ENCODE measurements at places on chromosomes 5 and 9.

DNA sequence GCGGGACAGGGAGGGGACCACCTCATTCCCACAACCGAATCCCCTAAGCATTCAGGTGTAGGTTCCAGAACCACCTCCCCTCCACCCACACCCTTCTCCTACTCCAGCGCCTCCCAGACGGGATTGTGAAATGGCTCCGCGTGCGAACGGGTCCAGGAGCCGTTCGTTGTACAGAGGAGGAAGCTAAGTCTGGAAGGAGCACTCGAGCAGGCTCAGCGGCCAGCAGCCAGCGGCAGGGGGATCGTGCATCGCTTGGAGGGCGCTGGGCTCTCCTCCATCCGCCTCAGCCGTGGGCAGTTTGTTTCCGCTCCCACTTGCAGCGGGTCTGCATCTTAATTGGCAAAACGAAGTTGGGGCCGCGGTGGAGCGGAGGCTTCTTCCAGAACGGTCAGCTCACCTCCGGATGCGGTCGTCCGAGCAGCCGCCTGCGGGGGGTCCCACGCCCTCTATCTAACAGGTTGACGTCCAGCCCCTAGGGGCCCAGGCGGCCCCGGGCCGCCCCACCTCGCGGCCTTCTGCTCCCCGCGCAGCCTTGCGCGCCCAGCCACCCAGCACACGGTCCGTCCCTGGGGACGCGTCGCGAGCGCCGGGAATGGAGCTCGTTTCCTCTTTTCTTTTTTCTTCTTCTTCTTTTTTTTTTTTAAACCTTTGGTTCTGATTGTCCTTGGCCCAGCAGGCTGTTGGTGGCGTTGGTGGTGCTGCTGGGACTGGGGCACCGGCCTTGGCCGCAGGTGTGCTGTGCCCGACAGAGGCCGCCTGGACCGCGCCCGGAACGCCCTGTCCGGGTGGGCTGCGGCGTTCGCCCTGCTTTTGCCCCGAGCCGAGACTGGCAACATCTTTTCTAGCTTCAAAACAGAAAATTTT lies 3.9 kb upstream of the BARX1 start:
- no peak for DNase-seq

- DNase-seq, result no peak
Observed at GRCh38 chr5:137174196-137174595, 324.9 kb downstream of the SPOCK1 start.

GRCh38 chr9:37984672-37985611 lies 81.0 kb upstream of the SLC25A51 start:
- DNase-seq, result peak; percentile 45

DNA sequence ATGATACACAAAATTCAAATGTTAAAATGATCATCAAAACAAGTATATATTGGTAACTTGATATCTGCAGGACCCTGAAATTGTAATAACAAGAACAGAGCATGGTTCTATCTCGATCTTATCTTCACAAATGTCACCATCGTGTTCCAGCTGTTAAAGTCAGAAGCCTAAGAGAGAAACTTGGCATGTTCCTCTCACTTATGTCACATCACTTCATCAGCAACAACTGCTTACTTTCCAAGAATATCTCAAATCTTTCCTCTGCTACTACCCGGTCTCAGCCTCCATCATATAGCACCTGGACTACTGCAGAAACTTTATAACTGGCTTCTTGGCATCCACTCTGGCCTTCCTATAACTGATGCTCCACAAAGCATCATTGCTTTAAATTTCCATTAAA lies 84.9 kb downstream of the FBN2 start:
- no peak for DNase-seq

DNA sequence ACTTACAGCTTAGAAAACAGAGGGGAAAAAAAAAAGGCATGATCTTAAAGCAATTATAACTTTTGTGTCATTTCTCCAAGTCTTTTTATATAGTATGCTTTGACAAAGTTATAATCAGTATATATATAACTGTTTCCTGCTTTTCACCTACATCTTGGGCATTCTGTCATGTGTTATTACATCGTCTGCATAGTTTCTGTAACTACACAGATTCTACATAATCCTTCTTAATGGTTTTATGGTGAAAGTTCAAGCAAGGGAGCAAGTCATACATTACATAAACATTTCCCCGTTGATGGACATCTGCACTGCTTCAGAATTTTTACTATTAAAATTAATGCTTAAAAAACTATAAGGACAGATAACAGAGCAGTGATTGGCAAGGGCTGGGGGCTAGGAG lies 12.1 kb downstream of the FEM1C start:
- DNase-seq, result no peak

DNA sequence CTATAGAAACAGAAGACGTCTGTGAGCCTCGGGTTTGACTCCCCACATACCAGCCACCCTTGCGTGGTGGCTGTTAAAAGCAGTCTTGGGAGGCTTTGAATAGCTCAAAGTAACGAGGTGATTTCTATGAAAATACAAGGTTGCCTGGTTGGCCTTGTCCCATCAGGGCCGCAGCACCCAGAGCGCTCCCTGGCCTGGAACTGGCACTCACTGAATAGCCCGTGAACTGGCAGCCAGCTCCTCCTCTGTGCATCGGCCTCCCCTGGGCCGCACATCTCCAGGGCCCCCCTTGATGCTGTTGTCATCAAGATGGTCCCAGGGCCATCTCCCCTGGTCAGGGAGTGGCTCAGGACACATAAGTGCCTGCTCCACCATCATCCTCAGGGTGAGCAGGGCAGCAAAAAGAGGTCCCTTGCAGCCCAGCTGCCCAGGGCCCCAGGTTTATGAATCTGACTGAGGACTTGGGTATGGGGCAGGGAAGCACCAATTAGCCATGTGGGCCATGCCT lies 144.6 kb upstream of the PPP1R26 start:
- DNase-seq, result no peak

GRCh38 chr5:38612851-38613250 lies 56.4 kb upstream of the LIFR start:
- DNase-seq, result no peak

GRCh38 chr9:109017061-109017460 lies 3.8 kb upstream of the CTNNAL1 start:
- no peak for DNase-seq

- no peak for DNase-seq
Observed at GRCh38 chr9:94666364-94667099, 27.2 kb upstream of the FBP1 start.

GRCh38 chr9:138097501-138097991 lies 220.0 kb downstream of the CACNA1B start:
- DNase-seq, result no peak

DNA sequence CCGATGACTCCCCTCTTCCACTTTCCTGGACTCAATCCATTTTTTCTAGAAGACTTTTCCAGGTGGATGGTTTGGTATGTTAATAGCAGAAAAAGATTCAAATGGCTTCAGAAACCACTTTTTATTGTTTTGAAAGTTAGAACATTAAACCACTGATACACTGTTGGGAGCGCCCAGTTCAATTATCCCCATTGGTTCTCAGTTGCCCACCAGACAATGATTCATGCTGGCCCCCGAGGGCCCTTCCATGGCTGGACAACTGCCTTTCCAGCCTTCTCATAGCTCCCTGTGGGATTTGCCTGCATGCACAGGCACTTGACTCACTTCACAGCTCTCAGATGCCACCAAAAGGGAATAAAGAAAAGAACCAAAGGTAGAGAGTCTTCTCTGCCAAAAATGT lies 21.3 kb upstream of the ANKRD34B start:
- DNase-seq, result no peak

DNA sequence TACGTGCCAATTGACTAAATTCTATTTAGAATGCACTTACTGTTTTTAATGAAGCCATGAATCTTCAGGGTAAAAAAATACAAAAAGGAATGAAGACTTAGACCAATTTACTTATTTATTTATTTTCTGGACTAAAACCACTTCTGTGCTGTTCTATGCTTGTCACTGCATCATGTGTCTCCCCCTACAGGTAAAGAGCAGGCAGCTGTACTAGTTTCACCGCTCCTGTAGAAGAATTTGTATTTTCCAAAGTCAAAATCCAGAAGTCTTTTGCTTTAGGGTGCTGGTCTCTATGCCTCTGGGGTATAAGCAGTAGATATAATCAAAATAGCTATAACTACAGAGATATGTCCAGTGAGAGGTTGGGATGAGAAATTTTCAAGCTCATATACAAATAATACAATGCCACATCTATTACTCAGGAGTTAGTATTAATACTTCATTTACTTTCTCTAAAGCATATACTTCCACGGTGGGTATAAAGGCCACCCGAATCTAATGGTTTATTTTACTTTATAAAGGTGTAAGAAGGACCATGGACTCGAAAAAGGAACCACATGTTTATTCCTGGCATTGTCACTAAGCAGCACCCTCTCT lies 591.5 kb downstream of the RAB3C start:
- no peak for DNase-seq

GRCh38 chr5:6117212-6117611 lies 261.1 kb downstream of the MED10 start:
- DNase-seq, result no peak

DNA sequence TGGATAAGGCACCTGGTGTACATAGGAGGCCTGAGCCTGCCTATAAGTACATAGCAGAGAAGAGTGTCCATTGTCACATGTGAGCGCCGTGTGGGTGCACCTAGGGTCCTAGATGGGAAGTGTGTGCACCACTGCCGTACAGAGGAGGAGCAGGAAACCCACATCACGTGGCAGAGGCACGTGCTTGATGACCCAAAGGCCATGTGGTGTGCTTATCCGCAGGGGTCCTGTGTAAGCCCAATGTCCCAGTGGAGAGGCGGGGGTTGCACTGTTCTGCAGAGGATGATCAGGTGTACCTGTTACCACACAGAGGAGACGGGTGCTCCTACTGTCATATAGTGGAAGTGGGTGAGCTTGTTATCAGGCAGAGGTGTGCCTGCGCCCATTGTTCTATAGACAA lies 354.1 kb upstream of the IRX2 start:
- DNase-seq, result no peak

DNA sequence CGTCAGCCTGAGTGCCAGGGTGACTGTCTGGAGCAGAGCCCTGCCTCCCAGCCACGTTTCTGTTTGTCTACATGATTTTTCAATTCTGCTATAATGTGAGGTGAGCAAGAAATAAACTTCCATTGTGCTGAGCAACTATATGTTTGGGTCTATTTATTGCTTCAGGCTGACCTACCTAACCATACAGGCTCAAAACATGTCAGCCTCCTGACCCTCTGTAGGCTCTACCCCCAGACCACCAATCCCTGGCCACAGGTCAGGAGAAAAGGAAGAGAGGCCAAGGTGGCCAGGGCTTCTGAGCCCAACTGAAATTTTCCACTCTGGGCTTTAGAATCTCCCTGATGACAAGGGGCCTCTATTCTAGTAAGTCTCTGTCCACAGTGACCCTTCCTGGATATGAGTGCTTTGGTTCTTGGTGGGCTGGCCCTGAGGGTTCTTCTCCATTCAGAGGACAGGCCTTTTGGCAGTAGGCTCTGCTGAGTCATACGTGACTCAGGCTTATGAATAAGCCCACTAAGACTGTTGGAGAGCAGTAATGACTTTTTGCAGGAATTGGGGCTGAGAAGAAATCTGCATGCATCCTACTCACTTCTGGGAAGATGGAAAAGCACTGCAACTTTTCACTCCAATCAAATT lies 117.2 kb upstream of the TBCA start:
- no peak for DNase-seq

DNA sequence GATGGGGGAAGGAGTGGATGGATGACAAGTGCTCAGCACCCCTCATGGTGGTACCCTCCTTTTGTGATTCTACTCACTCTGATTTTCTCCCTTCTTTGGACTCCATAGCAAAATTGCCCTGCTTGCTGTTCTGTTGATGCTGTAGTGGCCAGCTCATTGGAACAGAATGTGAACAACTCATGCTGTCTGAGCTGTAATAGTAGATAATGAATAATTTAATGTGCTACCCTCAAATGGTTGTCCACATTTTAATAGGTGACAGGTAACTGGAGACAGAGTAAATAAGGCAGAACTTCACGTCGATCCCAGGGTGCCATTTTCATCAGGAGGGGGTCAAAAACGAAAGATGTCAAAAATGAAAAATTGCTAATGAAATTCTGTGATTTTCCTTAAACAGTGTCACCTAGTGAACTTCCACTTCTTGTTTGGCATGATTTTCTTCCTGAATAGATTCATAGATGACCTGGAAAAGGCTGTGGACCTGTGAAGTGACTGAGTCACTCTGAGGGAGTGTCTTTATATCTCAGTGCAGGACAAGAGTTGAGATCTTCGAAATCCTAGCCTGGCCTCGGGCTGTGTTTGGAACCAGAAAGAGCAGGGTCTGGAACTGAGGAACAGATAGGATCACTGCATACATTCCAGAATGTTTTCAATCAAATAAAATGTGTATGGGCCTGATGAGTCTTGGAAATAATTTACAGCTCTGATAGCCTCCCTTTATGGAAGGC lies 270.2 kb downstream of the PSAT1 start:
- DNase-seq, result no peak

- DNase-seq, result no peak
Observed at GRCh38 chr5:14131855-14132503, 11.2 kb upstream of the TRIO start.

DNA sequence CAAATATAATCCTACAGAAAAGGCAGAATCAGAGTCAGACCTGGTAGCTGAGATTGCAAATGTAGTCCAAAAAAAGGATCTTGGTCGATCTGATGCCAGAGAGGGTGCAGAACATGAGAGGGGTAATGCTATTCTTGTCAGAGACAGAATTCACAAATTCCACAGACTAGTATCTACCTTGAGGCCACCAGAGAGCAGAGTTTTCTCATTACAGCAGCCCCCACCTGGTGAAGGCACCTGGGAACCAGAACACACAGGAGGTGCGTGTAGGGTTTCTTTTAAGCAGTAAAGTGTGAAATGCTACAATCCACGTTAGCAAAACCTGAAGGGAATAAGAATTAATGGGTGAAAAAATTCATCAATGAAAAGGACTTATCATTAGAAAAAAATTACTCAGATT lies 145.8 kb downstream of the GIN1 start:
- no peak for DNase-seq

- DNase-seq, result peak; percentile 14
Observed at GRCh38 chr5:53030893-53031292, 41.7 kb downstream of the ITGA2 start.

GRCh38 chr5:53031695-53032096 lies 42.5 kb downstream of the ITGA2 start:
- no peak for DNase-seq

- DNase-seq, result no peak
Observed at GRCh38 chr9:18723366-18723765, 249.4 kb downstream of the ADAMTSL1 start.

DNA sequence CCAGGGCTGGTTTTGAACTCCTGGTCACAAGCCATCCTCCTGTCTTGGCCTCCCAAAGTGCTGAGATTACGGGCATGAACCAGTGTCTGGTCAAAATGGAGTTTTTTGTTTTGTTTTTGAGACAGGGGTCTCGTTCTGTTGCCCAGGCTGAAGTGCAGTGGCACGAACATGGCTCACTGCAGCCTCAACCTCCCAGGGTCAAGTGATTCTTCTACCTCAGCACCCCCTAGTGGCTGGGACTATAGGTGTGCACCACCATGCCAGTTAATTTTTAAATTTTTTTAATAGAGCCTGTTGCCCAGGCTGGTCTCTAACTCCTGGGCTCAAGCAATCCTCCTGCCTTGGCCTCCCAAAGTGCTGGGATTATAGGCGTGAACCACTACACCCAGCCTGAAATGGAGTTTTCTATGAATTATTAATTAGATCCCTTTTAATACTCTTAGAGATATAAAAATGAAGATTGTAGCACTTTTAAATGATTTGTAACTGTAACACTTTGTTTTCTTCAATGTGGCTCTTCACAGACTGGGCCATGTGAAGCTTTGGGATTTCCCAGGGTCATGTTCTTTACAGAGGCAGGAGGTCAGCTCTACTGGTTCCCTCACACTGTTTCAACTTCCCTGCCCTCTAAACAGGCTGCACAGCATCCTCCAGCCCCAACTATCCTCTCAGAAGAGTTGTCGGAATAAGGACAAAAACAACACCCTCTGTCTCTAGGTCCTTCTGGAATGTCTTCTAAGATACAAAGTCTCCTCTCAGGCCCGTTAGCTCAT lies 32.7 kb upstream of the SPARC start:
- DNase-seq, result no peak
